ENCODE measurements at places on chromosomes 2 and 18.

- peak; percentile 19 for DNase-seq
Measured at GRCh38 chr2:219571311-219572236, at the start of gene OBSL1. OBSL1 (minus strand) TSS chr2:219571539; CDS start chr2:219571232, 307 bp downstream.

DNA sequence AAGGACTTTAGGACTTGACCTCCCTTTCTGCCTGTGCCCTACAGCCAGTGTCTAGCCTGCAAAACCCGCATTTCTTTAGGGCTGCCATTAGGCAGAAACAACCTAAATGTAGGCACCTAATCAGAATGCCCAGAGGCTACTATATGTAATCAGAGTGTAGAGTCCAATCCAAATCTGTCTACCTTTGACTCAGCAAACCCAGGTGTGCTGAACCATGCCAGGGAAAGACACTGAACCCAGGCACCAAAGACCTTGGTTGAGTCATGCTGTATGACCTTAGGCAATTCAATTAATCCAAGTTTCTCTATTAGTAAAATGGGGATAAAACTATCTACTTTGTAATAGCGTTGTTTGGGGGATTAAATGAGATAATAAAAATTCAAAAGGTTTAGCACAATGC, 20.7 kb downstream of the CAPN14 start:
- no peak for DNase-seq

GRCh38 chr2:104702031-104702850, 151.7 kb upstream of the POU3F3 start:
- DNase-seq: no peak

GRCh38 chr2:170504810-170505145, 210.4 kb upstream of the SP5 start:
- DNase-seq: no peak

DNA sequence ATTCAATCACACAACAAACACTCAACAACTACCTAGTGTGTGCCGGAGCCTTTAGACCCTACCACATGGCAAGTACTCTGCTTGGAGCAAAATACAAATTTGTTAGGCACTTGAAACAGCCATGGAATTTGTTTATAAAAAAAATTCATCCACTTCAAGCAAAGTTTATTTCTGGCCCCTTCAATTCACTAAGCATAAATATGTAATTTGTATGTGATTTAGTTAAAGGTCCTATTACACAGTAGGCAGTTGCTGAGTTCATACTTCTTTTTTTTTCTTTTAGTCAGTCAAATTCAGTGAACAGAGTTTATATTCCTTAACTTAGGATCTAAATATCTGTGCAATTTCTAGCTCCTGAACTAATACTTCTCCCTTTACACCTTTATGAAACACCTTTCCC, 22.5 kb downstream of the GCFC2 start:
- DNase-seq: no peak

DNA sequence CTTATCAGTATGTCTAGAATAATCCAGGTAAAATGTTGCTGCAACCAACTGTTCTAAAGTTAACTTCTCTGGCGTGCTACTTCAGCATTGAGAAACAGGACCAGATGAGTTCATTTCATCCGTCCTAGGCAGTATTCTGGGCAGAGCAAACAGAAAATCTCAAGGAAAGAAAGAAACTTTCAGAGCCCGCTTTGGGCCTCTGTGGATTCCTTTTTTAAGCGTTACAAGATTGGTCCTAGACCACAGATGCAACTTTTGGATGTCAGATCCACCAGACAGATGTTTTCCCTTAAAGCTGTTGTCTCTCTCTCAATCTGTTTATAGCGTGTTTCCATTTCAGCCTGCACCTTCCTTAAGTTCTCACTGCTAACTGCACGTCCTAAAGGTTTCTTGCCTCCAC, 75.0 kb downstream of the BCL2 start:
- no peak for DNase-seq

DNA sequence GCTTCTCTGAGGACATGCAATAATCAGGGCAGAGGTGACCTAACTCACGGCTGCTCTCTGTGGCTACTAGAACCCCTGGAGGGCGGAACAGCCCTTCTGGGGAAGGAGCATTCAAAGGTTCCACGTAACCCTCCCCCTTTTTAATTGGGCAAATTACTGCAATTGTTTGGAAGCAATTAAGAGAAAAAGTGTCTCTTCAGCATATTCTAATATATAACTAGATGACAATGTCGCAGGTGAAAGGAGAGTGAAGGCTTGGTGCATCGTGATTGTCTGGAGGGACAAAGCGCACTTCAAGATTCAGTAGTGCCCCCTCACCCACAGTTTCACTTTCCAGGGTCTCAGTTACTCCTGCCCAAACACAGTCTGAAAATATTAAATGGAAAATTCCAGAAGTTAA, 720.8 kb downstream of the DCDC2C start:
- DNase-seq: no peak

DNA sequence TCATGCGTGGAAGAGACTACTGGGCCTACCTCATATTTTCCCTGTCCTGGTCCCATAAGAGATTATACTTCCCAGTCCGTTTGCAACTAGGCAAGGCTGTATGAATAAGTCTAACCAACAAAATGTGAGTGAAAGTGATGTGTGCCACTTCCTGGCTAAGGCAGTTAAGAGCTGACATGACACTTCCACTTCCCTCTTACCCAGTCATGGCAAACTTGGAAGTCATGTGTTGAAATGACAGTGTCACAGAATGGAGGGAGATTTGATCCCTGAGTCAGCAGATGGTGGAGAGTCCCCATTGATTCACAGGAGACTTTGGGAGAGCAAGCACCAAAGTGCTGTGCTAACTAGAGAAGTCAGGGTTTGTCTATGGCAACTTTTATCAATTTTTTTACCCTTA, 36.4 kb downstream of the TACR1 start:
- DNase-seq: no peak

- no peak for DNase-seq
Measured at GRCh38 chr2:47508641-47509040, 105.7 kb downstream of the MSH2 start.

GRCh38 chr2:57443973-57444521, 602.6 kb upstream of the VRK2 start:
- DNase-seq: no peak

GRCh38 chr2:214217599-214217998, 193.3 kb upstream of the VWC2L start:
- DNase-seq: no peak

DNA sequence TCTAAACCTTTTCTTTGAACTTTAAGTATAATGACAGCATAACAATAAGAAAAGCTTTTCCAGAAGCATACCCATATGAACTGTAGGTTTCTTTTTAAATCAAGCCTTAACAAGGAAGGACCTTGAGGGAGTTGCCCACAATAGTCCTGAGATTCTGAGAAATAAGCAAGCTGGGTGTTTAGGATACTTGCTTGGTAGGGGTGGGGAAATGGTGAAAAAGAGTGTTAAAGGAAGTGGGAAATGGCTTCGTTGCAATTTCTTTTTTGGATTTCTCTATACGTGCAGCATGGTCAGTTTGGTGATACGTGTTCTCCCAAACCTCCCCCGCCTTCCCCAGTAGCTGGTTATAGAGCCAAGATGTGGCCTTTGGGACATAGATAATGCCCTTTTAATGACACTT, 17.2 kb downstream of the INSIG2 start:
- DNase-seq: no peak

DNA sequence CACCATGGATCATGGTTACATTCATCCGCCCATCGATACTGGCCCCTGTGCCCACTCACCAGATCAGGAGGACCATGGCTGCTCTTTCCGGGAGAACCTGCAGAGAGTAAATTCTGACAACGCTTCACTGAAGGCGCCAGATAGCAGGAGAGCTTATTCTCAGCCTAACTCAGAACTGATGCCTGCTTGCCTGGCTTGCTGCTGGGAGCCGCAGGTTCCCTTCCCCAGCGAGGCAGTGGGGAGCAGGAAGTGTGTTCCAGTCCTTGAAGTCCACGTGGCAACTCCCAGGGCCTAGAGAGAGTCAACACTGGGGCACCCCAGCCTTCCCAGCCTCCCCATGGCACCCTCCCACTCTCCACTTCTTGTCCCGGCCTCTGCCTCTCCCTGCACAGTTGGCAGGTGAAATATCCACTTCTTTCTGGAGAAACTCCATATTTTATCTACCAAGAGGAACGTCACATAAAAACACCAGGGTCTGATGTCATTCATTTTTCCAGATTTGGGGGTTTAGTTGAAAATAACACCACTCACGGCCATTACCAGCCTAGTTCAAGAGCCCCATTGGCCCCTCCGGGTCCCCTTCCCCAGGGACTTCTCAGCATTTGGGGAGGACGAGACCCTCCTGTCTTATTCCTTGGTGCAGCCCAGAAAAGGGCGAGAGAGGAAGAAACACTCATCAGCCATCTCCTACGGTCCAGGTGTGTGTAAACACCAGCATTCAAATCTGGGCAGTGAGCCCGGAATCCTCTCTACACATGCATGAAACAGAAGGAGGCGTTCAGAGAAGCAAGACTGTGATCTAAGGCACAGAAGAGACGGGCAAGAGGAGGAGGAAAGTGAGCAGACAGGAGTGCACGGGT, 3.5 kb upstream of the TUBB6 start:
- DNase-seq: no peak

DNA sequence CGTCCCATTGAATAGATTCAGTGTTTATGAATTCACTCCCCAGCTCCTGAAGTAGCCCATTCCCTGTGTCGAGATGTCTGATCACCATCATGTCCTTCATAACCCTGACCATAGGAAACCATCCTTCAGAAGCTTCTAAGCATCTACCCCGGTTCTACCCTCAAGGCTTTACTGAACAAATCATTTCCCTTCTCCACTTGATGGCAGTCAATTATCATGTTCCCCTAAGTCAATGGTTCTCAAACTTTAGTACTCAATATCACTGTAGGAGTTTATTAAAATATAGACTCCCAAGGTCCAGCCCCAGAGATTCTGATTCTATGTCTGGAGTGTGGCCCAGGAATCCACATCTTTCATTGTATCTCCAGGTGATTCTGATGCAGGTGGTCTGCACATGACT, 228.4 kb upstream of the SP5 start:
- DNase-seq: no peak

- no peak for DNase-seq
Measured at GRCh38 chr2:184302506-184302905, 295.8 kb upstream of the ZNF804A start.

- DNase-seq: no peak
Measured at GRCh38 chr2:196597531-196597930, 42.0 kb upstream of the CCDC150 start.

GRCh38 chr2:32436150-32436549, 79.3 kb downstream of the BIRC6 start:
- DNase-seq: no peak

- no peak for DNase-seq
Measured at GRCh38 chr2:112887964-112888749, 22.8 kb upstream of the IL37 start.

- no peak for DNase-seq
Measured at GRCh38 chr2:99877963-99878362, 264.4 kb downstream of the AFF3 start.

DNA sequence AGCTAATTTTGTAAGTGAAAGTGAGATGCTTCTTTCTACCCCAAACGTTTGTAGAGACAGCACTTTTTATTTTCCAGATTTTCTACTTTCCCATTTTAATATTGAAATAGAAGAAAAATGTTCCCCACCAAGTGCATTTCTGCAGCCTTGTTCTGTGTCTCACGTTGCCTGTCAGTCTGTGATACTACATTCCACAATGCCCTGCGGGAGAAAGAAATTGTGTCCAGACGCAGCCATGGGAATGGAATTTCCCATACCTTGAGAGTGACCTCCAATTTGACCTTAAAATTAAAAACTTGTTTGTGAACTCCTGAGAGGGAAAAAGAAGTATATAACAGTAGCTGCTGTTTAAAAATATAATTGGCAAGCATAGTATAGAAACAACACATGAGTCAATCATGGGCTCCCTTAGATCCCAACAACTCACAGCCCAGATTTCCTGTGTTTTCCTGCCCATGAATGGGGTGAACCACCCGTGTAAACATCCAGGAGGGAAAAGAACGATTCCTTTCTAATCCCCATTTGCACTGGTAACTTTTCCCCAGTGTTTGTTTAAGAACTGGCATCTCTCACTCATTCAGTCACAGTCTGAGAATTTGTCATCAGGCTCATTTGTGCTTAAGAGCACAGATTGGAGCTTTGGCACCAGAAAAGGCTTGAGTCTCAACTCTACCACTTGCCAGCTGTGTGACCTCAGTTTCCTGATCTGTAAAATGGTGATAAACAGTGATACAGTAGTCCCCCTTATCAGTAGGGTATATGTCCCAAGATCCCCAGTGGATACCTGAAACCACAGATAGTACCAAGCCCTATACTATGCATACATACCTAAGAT, 166.1 kb upstream of the ZNF521 start:
- no peak for DNase-seq

GRCh38 chr2:58562276-58562675, 321.2 kb upstream of the FANCL start:
- DNase-seq: no peak

DNA sequence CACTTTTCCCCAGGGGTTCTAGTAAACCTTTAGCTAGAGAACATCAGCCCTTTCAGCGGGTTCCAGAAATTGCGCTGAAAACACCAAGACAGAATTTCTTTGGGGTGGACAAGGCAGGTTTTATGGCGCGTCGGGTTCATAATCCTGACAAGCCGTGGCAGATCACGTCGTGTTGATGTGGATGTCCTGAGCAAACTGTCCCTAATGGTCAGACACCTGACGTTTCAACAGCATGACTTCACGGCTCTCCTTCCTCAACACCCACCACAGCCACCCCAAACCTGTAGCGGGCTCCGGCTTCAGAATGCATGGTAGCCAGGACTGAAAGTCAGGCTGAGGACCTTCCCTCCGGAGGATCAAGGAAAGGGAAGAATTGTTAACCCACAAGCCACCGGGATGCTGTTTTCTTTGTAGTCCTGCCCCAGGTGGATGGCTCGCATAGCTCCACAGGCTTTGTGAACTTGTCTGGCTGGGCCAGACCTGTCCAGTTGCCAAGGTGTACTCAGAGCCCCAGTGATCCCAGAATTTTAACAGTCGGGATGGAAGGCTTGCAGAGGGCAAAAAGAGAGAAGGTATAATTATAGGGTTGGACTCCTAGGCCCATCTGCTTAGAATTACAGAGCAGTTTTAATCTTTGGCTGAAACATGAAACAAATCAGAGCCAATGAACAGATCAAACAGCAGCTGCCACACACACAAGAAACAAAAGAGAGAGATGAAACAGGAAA, 1.5 kb downstream of the APCDD1 start:
- no peak for DNase-seq

All from activated CD4-positive, alpha-beta T cell treated with anti-CD3 and anti-CD28 coated beads for 48 hours (primary cell).